ENCODE measurements at places on chromosomes 7 and 10. TPM values are rescaled to one million over a fixed set of nuclear protein-coding genes. Genes with fewer than 3 reads are reported as not detected.

DNA sequence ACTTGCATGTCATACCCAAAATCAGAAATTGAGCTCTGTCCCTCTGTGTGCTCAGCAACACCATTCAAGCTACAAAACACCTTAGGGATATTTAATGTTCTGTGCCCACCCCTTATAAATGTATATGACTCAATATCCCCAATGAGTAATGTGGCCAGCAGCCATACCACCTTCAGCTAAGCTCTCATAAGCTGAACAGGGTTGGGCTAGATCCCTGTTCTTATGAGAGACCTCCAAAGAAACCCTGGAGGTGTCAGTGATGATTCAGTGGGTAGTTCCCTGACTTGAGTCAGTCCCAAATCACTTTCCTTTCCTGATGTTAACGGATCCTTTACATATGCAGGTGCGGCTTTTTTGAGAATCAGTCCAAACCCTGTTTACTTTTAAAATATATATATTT, 253.8 kb downstream of the CREB5 start:
- no peak overlapping the region for H3K4me3 ChIP-seq
- H3K27ac ChIP-seq: no peak overlapping the region
- H3K4me1 ChIP-seq: no peaks in the 10 kb centered on the region
- H3K27me3 ChIP-seq: peaks cover 8% of the 10 kb centered on the region

DNA sequence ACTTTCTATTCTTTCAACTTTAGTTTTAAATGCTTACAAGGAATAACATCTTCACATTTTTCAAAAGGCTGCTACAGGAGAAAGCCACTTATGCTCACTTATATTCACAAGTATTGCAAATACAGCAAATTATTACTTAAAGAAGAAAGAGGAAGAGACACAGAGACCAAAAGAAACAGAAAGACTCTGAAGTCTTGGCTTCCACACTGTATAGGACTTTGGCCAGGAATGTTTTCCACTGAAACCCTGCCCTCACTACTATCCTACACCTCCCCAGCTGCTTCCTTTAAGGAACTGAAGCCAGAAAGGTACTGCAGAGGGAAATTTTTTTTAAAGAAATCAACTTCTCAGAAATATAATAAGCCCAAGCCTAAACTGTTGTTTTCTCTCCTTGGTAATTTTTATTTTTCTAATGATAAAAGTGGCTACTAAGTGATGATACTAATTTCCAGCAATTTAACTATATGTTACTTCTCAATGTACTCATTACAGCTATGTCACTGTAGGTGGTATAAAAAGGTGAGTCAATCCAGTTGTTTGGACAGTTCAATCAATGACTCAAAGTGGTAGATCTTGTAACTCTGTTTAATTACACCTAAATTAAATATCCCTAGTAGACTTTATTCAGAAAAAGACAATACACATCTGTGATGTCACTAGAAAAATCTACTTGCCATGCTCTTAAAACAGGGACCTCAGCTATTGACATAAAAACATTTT, 231.6 kb downstream of the GRM8 start:
- no peak for DNase-seq
- no peaks in the 10 kb centered on the region for H3K27me3 ChIP-seq
- no peak overlapping the region for H3K4me3 ChIP-seq
- H3K4me1 ChIP-seq: no peaks in the 10 kb centered on the region

GRCh38 chr10:18504161-18504560, 147.2 kb downstream of the NSUN6 start:
- H3K4me1 ChIP-seq: no peaks in the 10 kb centered on the region
- H3K27ac ChIP-seq: no peak overlapping the region
- H3K4me3 ChIP-seq: no peak overlapping the region
- no peaks in the 10 kb centered on the region for H3K27me3 ChIP-seq
- no peak for DNase-seq
- H3K36me3 ChIP-seq: no peaks in the 10 kb centered on the region

Gene EPDR1
- total RNA-seq: 0.39 TPM

Gene NOLC1
- total RNA-seq: 68.2 TPM

Gene SPDYE18
- 0.66 TPM for total RNA-seq

Gene TAS2R5
- total RNA-seq: 0.85 TPM

Measured in endothelial cell of umbilical vein (primary cell).